G401 (cell line): ENCODE measurements at places on chromosomes 16 and 17. TPM values are rescaled to one million over a fixed set of nuclear protein-coding genes. Genes with fewer than 3 reads are reported as not detected.

The ACTG1 gene
- 5,595 and 6,819 TPM in 2 replicates for total RNA-seq

The PPL gene
- 33.2 and 41.0 TPM in 2 replicates for total RNA-seq

The MYH13 gene
- not detected in 2 replicates for total RNA-seq

The PRKCA gene
- total RNA-seq = 21.7 and 44.7 TPM in 2 replicates

The USP31 gene
- 2.4 and 3.0 TPM in 2 replicates for total RNA-seq

The MYH8 gene
- not detected in 2 replicates for total RNA-seq

The PYY gene
- total RNA-seq = not detected in 2 replicates

The TP53TG3C gene
- total RNA-seq = not detected in 2 replicates

The TEKT1 gene
- not detected in 2 replicates for total RNA-seq

The FA2H gene
- not detected in 2 replicates for total RNA-seq

The RPL26 gene
- 3,963 and 5,110 TPM in 2 replicates for total RNA-seq

The PIRT gene
- not detected in 2 replicates for total RNA-seq

The DRC3 gene
- 0.31 and 1.0 TPM in 2 replicates for total RNA-seq

The GNAO1 gene
- not detected in 2 replicates for total RNA-seq

The LRRC3C gene
- total RNA-seq = not detected in 2 replicates

The IKZF3 gene
- total RNA-seq = not detected in 2 replicates

The CXCL16 gene
- 0.86 TPM in 1 of 2 replicates, not detected in the other for total RNA-seq

The ACADVL gene
- total RNA-seq = 399 and 405 TPM in 2 replicates

The KRT24 gene
- total RNA-seq = not detected in 2 replicates

The PRAC1 gene
- total RNA-seq = 8.2 TPM in 1 of 2 replicates, not detected in the other

The CTRB2 gene
- not detected in 2 replicates for total RNA-seq

The TMEM238L gene
- total RNA-seq = not detected in 2 replicates

The ATAD5 gene
- 3.8 and 11.2 TPM in 2 replicates for total RNA-seq

The ANTKMT gene
- 45.5 and 47.6 TPM in 2 replicates for total RNA-seq

The CIBAR2 gene
- total RNA-seq = 0.37 and 0.51 TPM in 2 replicates

The AP2B1 gene
- total RNA-seq = 104 and 126 TPM in 2 replicates

The TXNDC17 gene
- 147 and 228 TPM in 2 replicates for total RNA-seq

The C16orf96 gene
- 0.17 TPM in 1 of 2 replicates, not detected in the other for total RNA-seq

The CCL4L2 gene
- not detected in 2 replicates for total RNA-seq

The CA5A gene
- total RNA-seq = not detected in 2 replicates

The FUS gene
- total RNA-seq = 40.7 and 70.0 TPM in 2 replicates

The TERB1 gene
- total RNA-seq = not detected in 2 replicates

The NEUROD2 gene
- total RNA-seq = not detected in 2 replicates

The GPRC5C gene
- 8.7 and 9.4 TPM in 2 replicates for total RNA-seq

The PYDC1 gene
- total RNA-seq = not detected in 2 replicates

The MYL11 gene
- total RNA-seq = 0.58 TPM in 1 of 2 replicates, not detected in the other

The DECR2 gene
- total RNA-seq = 13.0 and 13.7 TPM in 2 replicates

The RRN3 gene
- 23.8 and 25.5 TPM in 2 replicates for total RNA-seq

The ZG16 gene
- total RNA-seq = not detected in 2 replicates

The GAS7 gene
- total RNA-seq = 12.6 and 14.3 TPM in 2 replicates

The GGT6 gene
- total RNA-seq = 5.3 TPM in 1 of 2 replicates, not detected in the other
